ENCODE measurements at places on chromosomes 7 and 10. TPM values are rescaled to one million over a fixed set of nuclear protein-coding genes. Genes with fewer than 3 reads are reported as not detected.

DNA sequence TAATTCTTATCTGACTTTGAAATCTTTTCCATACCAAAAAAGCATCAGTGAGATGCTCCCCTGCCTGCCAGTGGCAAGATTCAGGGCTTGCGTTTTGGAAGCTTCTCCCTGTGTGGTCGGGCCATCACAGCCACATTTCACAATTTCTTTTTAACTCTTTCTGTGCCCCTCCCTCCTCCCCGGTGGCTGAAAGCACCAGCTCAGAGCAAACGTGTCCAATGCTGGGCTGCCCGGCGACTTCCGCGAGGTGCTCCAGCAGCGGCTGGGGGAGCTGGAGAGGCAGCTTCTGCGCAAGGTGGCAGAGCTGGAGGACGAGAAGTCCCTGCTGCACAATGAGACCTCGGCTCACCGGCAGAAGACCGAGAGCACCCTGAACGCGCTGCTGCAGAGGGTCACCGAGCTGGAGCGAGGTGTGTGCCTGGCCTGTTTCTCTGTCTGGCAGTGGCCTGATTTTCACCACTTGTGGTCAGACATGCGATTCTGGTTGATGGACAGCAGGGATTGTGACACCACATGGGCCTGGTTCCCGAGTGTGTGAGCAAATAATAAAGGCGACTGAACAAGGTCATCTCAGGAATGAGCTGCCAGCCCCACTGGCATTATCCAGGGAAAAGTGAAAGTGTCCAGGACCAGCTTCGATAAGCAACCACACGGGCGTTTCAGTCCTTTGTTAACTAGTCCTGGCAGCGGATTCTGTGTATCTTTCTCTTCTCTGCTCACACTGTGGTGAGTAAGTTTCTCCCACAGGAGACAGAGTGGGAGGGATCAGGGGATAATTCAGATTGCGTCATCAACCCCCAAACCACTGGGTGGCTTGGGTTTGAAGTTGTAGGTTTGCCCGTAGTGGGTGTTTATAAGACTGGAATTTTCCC lies 2.6 kb downstream of the NPTX2 start:
- no peaks in the 10 kb centered on the region for H3K36me3 ChIP-seq
- DNase-seq = no peak
- H3K27ac ChIP-seq = no peak overlapping the region

DNA sequence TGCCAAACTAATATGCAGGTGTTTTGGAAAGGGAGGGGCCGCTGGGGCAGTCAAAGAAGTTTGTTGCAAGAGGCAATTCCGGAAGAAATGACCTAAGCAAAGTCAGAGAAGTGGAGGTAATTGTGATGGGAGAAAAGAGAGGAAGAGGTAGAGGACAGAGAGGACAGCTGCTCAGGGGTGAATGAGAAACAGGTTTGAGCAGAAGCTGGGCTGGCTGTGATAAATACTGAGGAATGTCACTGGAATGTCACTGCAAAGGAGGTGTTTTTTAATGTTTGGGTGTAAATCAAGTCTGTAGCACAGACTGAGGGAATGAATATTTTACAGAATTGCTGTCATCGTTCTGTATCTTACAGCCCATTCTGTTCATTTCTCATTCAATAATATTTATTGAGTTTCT lies 207.2 kb downstream of the DPP6 start:
- no peak overlapping the region for H3K4me3 ChIP-seq
- H3K36me3 ChIP-seq = no peaks in the 10 kb centered on the region
- no peak for DNase-seq
- no peaks in the 10 kb centered on the region for H3K27me3 ChIP-seq
- no peaks in the 10 kb centered on the region for H3K4me1 ChIP-seq

GRCh38 chr7:23106057-23106822 lies 655 bp downstream of the KLHL7 start:
- no peaks in the 10 kb centered on the region for H3K36me3 ChIP-seq
- peak overlapping the region; percentile 85 for H3K27ac ChIP-seq
- peak overlapping the region; percentile 80 for H3K4me3 ChIP-seq
- peak; percentile 51 for DNase-seq
- H3K4me1 ChIP-seq = peaks cover 30% of the 10 kb centered on the region

GRCh38 chr7:135359615-135360014 lies 126.0 kb downstream of the STRA8 start:
- H3K4me3 ChIP-seq = no peak overlapping the region
- no peaks in the 10 kb centered on the region for H3K4me1 ChIP-seq
- peaks cover 17% of the 10 kb centered on the region for H3K36me3 ChIP-seq
- DNase-seq = no peak
- no peak overlapping the region for H3K27ac ChIP-seq
- H3K27me3 ChIP-seq = peaks cover 3% of the 10 kb centered on the region

DNA sequence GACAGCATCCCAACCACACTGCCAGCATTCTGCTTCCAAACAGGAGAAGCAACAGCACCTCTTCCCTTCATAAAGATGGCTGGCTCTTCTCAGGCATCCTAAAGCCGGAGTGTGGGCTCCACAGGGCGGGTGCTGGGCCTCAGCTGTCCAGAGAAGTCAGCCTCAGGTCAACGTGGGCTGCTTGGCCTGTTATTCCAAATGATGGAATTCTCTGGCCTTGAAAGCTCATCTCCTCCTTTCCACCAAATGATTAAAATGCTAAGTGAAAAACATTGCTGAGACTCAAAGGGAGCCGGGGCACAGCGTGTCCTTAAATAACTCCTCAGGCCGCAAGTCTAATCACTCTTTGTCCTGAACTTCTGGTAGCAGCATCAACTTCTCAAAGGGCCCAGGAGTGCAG lies 53.1 kb upstream of the CPXM2 start:
- no peak overlapping the region for H3K4me3 ChIP-seq
- H3K27me3 ChIP-seq = no peaks in the 10 kb centered on the region
- H3K4me1 ChIP-seq = no peaks in the 10 kb centered on the region
- no peak for DNase-seq

The PCLO gene
- total RNA-seq = not detected

DNA sequence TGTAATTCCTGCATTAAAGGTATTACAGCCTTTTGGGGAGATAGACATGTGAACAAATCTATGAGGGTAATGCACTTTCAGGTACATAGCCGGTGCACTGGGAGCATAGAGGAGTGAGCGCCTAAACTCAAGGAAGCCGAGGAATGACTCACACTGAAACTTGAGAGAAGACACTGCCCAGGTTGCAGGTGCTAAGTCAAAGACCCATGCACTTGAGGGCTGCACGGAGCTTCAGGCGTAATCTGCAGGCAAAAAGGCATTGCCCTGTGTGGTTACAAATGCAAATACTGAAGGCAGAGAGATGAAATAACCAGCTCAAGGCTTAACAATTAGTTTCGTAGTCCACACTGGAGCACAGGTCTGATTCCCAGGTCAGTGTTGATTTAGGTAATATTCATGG lies 51.0 kb upstream of the OSBPL3 start:
- H3K4me3 ChIP-seq = no peak overlapping the region
- H3K4me1 ChIP-seq = peaks cover 49% of the 10 kb centered on the region
- peaks cover 2% of the 10 kb centered on the region for H3K36me3 ChIP-seq
- DNase-seq = peak; percentile 30

The C10orf95 gene
- total RNA-seq = 0.33 TPM

DNA sequence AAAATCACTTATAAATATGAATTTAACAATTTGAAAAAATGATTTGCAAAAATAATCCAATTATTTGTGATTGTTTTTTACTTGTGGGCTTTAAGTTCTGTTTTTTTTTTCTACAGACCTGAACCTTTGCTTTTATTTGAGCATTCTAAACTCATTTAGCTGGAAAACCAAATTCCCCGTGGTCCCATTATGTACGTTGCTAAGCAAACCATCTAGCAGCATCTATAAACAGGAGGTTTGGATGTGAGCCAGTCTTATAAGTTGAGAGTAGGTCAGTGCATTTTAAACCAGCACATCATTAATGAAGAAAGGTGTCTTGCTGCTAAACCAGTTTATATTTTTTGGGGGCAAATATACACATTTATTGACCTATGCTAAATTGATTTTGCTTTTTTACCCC lies 77.3 kb downstream of the LRRN3 start:
- no peaks in the 10 kb centered on the region for H3K4me1 ChIP-seq
- H3K27me3 ChIP-seq = no peaks in the 10 kb centered on the region
- H3K4me3 ChIP-seq = no peak overlapping the region
- no peak for DNase-seq
- no peak overlapping the region for H3K27ac ChIP-seq

DNA sequence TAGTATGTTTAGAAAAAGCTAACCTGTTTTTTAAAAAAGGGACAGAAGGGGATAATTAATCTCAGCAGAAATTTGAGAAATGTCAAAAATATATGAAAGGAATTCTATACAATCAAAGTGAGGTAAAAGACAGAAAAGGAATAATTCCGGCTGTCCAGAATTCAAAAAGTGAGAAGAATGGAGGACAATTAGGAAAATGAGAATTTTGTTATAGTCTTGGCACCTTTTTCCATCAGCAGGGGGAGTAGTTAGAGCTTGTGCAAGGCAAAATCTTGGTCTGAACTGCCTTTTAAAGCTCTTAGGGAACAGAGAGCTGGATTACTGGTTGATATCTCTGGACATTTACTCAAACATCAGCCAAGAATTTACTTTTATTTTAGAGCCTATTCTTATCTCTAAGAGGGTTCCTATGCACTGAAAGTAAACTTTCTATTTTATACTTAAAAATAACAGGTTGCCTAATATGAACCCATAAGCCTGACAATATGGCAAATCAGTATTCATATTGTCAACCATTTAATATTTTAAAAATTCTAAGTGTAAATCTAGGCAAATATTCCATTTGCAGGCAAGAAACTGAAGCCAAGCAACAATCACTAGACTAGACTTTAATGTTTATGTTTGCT lies 185.6 kb downstream of the ANK3 start:
- DNase-seq = no peak
- no peaks in the 10 kb centered on the region for H3K27me3 ChIP-seq
- no peak overlapping the region for H3K27ac ChIP-seq
- H3K36me3 ChIP-seq = no peaks in the 10 kb centered on the region
- peaks cover 3% of the 10 kb centered on the region for H3K4me1 ChIP-seq
- no peak overlapping the region for H3K4me3 ChIP-seq

DNA sequence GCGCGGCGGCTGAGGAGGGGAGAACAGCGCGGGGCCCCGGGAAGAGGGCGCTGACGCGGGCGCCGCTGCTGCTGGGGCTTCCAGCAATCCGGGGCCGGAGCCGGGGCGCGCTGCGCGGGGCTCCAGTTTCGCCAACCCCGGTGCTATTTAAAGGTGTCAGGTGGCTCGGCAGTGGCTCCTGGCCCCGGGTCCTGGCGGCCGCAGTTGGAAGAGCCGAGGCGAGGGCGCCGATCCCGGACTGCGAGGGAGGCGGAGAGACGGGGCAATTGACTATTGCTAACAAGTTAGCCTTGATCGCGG lies 347 bp downstream of the LBX1 start:
- peaks cover 32% of the 10 kb centered on the region for H3K4me1 ChIP-seq
- peaks cover 8% of the 10 kb centered on the region for H3K36me3 ChIP-seq
- no peak for DNase-seq

DNA sequence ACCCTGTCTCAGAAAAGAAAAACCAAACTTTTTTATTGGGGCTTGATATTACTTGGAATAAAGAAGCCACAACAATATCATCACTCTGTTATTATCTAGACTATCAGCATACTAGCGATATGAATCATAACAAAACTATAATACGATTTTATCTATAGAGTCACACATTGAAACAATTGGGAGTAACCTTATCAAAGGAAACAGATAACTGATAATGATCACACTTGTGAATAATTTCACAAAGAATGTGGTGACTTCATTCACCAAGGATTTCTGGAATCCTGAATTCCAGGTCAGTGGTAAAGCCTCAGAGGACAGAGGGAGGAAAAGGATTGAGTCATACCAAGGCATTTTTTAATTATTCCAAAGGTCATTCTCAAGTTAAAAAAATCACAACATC lies 32.1 kb upstream of the NMT2 start:
- H3K27me3 ChIP-seq = no peaks in the 10 kb centered on the region
- H3K4me1 ChIP-seq = peaks cover 59% of the 10 kb centered on the region
- DNase-seq = no peak
- H3K36me3 ChIP-seq = no peaks in the 10 kb centered on the region
- H3K4me3 ChIP-seq = no peak overlapping the region

The THNSL1 gene
- total RNA-seq = 2.2 TPM

The EFCAB10 gene
- not detected for total RNA-seq

DNA sequence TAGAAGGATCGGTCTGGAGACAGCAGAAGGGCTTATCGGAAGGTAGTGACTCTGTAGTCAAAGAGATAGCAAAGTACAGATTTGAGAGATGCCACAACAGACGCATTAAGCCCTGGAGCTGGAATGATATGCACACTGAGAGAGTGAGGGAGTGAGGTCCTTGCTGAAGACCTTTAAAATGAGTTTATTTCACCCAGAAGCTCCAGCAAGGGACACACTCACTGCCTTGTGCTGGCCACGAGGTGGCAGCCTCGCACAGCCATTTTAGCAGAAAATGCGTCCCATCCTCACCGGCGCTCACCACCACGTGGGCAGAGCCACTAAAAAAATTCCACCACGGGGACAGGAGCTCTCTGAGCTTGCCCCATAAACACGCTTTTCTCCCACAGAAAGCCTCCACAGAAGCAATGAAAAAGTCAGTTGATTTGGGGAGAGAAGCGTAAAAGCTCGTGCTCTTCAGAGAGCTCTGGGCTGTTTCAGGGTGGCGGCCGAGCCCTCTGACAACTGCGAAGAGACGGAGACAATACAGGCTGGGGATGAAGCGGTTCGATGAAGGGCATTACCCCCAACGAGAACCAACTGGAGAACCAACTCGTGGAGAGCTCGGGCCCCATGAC lies 163.0 kb upstream of the KLF14 start:
- no peaks in the 10 kb centered on the region for H3K27me3 ChIP-seq
- no peak overlapping the region for H3K4me3 ChIP-seq
- H3K36me3 ChIP-seq = peaks cover 85% of the 10 kb centered on the region
- peak; percentile 76 for DNase-seq
- H3K4me1 ChIP-seq = peaks cover 86% of the 10 kb centered on the region

DNA sequence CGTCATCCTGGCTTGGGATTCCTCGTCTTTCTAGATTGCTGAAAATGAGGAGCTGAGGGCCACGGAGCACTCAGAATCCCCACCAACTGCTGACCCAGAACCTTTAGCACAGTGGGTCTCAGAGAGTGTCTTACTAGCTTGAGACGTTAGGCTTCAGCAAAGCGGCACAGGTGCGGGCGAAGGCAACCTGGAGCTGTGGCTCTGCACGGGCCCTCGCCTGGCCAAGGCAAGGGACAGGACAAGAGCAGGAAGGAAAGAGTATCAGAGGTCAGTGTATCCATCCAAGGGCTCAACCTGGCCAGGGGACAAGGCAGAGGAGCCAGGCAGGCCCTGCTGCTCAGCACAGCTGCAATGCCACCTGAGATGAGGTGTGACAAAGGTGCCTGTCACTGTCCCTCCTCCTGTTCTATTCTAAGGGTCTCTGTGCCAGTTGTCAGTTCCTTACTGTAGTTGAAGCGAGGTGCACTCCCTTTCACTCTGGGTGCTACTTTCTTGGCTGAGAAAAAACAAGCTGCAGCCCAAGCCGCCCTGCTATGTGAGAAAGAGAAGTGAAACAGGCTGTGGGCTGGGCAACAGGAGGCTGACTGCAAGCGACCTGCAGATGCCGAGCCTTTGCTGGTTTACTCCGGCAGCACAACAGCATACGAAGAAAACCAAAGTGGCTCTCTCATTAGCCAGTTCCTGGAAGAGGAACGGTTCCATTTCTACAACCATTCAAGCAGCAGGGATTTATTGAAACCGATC lies 33.3 kb upstream of the KDM7A start:
- peak; percentile 80 for DNase-seq
- H3K27me3 ChIP-seq = no peaks in the 10 kb centered on the region
- peak overlapping the region; percentile 94 for H3K27ac ChIP-seq
- peaks cover 90% of the 10 kb centered on the region for H3K4me1 ChIP-seq

The TMEM229A gene
- not detected for total RNA-seq
